Esophagus muscularis mucosa (tissue), 4 donors: ENCODE measurements at places on chromosomes 4 and X. TPM values are rescaled to one million over a fixed set of nuclear protein-coding genes. Genes with fewer than 3 reads are reported as not detected.

- DNase-seq: no peak
Observed at GRCh38 chrX:132809581-132809980, 148.8 kb downstream of the HS6ST2 start.

DNA sequence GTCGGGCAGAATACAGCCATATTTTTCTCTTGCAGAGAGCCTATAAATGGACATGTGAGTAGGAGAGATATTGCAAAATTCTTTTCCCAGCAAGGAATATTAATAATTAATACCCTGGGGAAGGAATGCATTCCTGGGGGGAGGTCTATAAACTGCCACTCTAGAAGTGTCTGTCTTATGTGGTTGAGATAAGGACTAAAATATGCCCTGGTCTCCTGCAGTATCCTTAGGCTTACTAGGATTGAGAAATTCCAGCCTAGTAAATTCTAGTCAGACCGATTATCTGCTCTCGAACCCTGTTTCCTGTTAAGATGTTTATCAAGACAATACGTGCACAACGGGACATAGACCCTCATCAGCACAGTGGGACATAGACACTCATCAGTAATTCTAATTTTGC lies 872.6 kb downstream of the FSTL5 start:
- no peak for DNase-seq

DNA sequence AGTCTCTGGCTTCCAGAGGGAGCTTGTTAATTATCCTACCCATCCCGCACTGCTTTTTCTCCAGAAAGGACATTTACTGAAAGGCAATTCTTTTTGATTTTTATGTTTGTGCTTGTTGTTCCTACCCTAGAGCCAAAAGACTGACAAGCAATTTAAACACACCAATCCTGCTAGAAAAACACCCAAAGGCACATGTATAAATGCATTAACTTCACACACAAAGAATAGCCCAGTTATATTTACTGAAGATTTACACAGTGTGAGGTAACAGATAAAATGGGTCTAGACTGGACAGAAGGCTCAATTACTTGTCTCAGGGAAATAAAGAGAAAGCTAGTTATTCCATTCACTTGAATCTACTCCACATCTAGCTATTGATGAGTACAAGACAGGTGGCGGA lies 61.2 kb upstream of the NOCT start:
- no peak for DNase-seq

DNA sequence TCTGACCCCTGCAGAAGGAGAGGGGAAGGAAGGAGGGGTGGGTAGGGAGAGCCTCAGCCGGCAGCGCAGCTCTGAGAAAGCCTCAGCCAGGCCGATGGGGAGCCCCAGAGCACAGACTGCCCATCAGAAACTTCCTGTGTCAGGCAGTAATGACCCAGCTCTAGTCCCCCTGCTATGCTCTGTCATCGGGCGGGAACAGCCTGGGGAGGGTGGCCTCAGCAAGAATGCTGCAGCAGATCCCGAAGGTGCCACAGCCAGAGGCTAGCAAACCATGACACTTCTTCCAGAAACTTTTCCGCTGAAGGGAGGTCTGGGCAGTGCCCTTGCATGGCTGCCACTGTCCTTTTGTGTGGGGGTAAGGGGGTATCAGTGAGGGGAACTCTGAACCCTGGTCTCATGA lies 279.0 kb downstream of the BCOR start:
- DNase-seq: no peak

DNA sequence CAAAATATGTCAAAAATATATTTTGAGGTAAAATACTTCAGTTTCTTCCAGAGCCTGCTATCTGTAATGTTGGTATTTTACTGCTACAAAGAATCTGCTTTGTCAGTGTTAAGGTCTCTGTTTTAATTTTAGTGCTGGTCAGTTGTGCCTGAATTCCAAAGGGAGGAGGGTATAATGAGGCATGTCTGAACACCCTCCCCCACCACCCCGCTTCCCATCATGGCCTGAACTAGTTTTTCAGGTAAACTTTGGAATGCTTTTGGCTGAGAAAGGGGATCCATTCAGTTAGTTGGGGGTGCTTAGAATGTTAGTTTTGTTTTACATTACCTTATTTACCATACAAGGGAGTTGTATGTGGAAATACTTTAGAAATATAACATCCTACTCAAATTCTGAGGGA lies 158.5 kb downstream of the MID1IP1 start:
- DNase-seq: no peak

- DNase-seq: no peak
Observed at GRCh38 chrX:67651437-67652142, 107.8 kb downstream of the AR start.

USP17L15 gene
- total RNA-seq: not detected

GAB1 gene
- total RNA-seq: 113 TPM

GRCh38 chr4:112182604-112183003 lies 37.4 kb downstream of the FAM241A start:
- no peak for DNase-seq
